ENCODE measurements at places on chromosomes 1 and 21.

- DNase-seq: no peak
These were observed 88.8 kb downstream of the CDC14A start for GRCh38 chr1:100441146-100441545.

DNA sequence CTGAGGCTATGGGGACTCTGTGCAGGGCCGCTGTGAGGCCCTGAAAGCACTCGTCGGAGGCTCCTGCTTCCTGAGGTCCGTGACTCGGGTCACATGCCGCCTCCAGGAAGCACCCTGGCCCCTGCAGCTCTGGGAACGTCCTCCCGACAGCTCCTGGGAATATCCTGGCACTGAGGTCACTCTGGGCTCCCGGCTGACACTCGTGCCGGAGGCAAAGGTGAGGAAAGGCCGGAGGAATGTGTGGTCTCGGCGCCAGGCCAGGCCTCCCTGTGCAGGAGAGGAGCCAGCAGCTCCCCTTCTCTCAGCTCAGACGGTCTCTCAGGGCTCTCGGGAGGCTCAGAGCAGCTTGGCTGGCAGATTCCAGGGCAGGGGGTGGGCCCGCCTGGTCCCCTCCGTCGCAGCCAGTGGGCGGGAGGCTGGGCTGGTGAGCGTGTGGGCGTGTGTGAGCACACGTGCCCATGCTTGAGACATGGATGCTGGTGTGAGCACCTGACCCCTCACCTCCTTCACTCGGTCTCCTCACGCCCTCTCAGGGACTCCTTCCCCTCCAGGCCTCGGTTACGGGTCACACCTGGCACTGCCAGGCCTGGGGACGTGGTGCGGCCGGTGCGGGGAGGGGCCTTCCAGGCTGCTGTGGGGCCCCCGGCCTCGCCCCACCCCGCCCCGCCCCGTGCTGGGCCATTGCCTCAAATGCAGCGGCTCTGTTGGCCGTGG lies 5.5 kb upstream of the RNF223 start:
- DNase-seq: peak; percentile 77

DNA sequence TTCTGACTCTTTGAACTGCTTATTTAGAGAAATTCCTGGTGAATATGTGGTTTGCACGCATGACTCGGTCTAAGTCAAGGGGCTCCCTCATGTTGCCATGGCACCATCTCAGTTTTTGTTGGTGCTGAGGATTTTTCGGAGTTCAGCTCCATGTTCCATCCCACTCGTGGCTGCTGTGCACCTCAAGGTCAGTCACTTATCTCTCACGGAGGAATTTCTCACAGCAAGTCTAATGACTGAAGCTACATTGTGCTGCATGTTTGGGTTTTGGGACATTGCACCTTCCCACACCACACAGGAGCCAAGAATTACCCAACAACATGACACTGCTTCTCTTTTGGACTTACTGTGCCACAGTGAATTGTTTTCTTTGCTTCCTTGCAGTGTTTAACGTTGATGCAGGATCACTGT lies 269.9 kb downstream of the NCAM2 start:
- no peak for DNase-seq

DNA sequence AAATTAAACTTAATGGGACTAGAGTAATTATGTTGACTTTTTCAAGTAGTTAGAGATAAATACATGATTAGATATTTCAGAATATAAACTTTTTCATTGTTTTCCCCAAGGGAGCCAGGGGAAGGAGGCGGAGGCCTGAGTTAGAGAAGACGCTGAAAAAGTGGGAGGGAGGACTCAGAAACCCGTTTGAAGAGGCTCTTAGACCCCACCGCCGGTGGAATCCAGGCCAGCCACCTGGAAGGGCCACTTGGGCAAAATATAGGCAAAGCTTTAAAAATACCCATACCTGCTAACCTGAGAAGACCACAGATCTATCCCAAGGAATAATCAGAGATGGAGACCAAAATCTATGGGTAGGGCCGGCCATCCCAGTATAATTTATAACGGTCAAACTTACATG lies 242.6 kb downstream of the PTPRU start:
- no peak for DNase-seq

DNA sequence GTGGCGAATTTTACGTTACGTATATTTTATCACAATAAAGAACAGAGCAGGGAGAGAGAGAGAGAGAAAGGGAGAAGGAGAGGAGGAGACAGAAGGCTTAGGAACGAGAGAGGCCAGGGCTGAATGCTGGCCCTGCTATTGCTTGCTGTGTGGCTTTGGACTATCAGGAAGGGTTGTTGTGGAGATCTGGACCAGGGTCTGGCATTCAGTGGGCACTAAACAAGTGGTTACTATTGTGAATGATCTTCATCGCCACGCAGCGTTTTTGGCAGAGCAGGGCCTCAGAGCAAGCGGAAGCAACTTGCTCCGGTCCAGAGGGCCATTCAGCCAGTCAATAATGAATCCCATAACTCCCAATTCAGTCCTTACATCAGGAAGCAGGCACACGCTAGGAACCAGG lies 26.4 kb downstream of the PIK3C2B start:
- DNase-seq: no peak

DNA sequence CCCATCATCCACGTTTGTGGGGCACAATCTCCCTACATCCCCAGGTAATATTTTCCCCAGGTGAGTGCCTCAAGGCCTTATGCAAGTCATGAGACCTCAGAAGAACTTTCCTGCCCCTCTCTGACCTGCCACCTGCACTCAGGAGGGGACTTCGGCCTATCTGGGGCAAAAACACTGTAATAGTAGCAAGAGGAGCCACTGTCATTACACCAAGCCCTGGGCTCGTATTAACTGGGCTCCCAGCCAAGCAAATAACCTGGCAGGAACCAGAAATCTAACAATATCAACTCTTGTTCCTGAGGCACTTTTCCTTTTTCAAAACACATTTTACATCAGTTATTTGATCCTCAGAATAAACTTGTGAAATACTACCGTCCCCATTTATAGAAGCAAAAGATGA lies 30.9 kb downstream of the LAMB3 start:
- DNase-seq: no peak

GRCh38 chr1:211296396-211296795 lies 30.2 kb upstream of the TRAF5 start:
- DNase-seq: no peak

DNA sequence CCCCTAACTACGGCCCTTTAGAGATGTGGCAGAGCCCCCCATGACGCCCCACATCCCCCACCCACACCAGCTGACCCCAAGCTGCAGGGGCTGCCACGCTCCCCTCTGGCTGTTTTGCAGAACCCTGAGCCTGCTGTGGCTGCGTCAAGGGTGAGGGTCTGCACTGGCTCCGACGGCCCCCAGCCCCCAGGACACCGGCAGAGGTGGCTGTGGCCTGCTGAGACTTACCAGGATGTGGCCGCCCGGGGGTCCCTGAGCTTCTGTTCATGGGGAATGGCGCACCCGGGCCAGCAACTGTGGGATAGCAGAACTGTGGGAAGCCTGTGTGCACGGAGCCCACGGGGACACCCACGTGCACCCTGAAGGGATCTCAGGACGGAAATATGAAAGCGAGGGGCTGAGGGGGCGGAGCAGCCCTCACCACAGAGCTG lies 12.8 kb upstream of the RNF223 start:
- DNase-seq: no peak

DNA sequence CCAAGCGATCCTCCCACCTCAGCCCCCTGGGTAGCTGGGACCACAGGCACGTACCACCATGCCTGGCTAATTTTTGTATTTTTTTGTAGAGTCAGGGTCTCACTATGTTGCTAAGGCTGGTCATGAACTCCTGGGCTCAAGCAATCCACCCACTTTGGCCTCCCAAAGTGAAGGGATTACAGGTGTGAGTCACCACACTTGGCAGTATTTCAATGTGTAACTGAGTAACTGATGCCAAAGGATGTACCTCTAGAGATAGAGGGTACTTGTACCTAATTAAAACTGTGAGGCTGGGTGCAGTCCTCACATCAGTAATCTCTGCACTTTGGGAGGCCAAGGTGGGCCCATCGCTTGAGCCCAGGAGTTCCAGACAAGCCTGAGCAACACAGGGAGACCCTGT lies 258.7 kb upstream of the DMRTA2 start:
- no peak for DNase-seq

GRCh38 chr1:222331765-222332164 lies 216.1 kb downstream of the HHIPL2 start:
- DNase-seq: no peak

GRCh38 chr1:95021805-95022643 lies 50.7 kb downstream of the ALG14 start:
- DNase-seq: no peak

DNA sequence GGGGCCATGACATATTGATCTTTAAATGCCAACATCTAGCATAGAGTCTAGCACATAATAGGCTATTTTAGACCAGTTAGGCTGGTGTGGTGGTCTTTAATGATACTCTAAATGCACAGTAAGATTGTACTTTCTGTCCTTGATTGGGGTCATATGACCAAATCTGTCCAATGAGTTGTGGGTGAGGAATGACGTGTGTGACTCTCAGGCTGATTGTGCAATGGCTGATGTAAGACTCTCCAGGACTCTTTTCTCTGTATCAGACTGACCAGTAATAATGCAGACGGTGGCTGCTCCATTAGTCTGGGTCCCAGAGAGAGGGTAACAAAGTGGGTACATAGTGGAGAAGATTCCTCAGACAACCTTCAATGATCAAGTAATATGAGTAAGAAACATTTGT lies 541.6 kb upstream of the CAMK1G start:
- no peak for DNase-seq

DNA sequence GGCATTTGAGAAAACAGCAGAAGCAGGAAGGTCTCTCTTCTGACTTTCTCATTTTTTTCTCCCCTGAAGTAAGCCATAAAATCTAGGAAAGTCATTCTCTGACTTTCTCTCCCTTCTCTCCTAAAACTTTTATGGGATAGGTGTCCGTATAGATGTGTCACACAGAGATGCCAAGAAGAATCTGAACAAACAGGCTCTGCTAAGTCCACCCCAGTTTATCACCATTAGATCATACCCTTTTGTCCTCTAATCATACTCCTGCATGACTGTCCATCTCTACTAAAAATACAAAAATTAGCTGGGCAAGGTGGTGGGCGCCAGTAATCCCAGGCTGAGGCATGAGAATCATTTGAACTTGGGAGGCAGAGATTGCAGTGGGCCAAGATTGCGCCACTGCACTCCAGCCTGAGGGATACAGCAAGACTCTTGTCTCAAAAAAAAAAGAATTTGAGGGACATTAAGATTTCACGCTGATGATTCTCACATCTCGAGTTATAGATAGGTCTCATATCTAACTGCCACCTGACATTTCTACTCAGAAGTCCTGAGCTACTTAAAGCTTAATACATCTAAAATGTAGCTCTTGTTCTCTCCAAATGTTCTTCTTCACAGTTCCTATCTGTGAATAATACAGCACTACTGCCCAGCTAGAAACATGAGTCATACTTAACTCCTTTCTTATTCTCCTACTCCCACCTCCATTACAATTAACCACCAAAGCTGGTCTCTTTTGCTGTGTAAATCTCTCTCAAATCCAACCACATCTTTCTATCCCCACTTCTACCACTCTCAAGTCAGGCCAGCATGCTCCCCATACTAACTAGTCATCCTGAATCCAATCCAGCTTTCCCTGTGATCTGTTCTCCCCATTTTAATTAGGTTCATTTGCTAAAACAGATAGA lies 47.7 kb downstream of the ZNF644 start:
- no peak for DNase-seq

- DNase-seq: peak; percentile 35
These were observed 23.8 kb upstream of the KCNA10 start for GRCh38 chr1:110542725-110543124.

- DNase-seq: no peak
These were observed 72.2 kb upstream of the GADD45A start for GRCh38 chr1:67612788-67613241.

GRCh38 chr1:224499204-224499603 lies 64.6 kb upstream of the WDR26 start:
- DNase-seq: no peak

DNA sequence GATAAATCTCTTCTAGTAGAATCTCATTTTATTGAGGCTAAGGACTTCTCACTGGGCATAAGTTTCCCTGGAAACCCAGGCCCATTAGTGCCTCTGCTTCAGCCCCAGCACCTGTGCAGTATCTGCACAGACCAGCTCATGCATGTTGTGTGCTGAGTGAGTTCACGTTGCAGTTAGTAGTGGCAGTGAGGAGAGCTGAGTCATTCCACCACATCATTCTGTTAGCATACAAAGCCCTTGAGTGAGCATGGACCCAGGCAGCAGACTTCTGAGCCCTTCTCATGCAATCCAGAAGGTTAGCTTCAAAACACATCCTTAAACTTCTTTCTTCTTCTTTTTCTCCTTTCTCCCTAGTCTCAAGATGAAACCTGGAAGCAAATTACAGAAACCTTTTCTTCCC lies 45.8 kb upstream of the NTPCR start:
- DNase-seq: no peak

DNA sequence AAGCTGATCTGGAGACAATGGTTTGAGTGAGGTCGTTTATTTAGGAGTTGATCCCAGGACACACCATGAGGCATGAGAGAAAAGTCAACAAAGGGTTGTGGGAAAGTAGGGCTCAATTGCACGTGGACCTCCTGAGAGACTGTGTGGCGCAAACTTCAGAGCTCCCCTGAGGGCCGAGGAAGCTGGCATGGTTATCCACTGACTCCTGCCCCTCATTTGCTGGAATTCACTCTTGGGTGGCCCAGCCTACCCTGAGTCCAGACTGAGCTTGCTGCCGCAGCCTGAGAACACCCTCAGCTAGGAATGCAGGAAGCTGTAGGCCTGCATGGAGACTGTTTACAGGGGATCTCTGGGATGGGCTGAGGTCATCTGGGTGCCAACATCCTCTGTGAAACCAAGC lies 301.0 kb downstream of the RWDD3 start:
- no peak for DNase-seq

GRCh38 chr1:68346188-68346808 lies 103.5 kb downstream of the RPE65 start:
- DNase-seq: no peak

All from GM10248 (cell line).